ENCODE measurements at places on chromosomes 12 and 14.

DNA sequence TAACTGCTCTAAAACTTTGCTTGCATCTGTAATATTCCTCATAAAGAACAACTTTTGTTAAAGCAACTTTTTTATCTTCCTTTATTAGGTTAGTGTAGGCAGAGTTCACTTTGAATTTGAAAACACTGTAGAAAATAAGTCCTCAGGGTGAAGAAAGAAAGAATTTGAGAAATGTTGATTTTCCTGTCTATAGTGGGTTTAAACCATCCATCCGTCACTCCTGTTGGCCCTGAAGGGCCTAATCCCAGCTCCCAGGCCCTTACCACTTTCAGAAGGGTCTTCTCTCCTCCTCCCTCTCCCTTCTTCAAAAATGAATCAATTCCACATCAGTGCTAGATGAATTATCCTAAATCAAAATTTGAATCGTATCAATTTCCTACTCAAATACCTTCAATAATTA is 4.9 kb upstream of the SLC2A3 start:
- DNase-seq, result no peak

DNA sequence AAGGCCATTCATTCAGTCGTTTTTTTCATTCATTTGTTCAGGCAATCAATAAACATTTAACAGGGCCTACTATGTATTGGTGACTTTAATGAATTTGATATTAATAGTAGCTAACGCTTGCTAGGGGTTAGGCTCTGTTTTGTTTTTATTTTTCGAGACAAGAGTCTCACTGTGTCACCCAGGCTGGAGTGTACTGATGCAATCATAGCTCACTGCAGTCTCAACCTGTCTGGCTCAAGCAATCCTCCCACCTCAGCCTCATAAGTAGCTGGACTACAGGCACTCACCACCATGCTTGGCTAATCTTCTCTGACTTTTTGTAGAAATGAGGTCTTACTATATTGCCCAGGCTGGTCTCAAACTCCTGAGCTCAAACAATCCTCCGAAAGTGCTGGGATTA is 25.6 kb upstream of the MED13L start:
- DNase-seq, result no peak

GRCh38 chr14:91277546-91278382 is 33.3 kb upstream of the GPR68 start:
- no peak for DNase-seq

GRCh38 chr12:56257071-56257470 is 1.1 kb downstream of the ANKRD52 start:
- no peak for DNase-seq

DNA sequence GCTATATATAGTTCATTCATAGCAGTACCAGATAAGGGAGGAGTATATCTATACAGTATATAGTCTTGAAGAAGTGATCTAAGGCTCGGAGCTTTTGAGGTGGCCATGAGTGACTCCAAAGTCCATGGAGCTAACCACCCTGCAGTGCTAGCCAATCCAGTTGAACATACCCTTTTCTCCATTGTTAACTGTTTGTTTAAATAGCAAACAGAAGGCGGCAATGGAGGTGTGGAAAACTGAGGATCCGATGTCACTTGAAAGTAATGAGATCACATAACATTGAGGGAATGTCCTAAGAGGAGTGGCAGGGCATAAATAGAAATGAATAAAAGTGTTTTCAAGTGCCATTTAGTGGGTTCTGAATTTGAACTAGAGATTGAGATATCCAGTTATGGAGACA is 12.4 kb upstream of the SNAPC1 start:
- DNase-seq, result no peak

- no peak for DNase-seq
These were observed 15.2 kb downstream of the PCBP2 start for GRCh38 chr12:53467082-53467481.

DNA sequence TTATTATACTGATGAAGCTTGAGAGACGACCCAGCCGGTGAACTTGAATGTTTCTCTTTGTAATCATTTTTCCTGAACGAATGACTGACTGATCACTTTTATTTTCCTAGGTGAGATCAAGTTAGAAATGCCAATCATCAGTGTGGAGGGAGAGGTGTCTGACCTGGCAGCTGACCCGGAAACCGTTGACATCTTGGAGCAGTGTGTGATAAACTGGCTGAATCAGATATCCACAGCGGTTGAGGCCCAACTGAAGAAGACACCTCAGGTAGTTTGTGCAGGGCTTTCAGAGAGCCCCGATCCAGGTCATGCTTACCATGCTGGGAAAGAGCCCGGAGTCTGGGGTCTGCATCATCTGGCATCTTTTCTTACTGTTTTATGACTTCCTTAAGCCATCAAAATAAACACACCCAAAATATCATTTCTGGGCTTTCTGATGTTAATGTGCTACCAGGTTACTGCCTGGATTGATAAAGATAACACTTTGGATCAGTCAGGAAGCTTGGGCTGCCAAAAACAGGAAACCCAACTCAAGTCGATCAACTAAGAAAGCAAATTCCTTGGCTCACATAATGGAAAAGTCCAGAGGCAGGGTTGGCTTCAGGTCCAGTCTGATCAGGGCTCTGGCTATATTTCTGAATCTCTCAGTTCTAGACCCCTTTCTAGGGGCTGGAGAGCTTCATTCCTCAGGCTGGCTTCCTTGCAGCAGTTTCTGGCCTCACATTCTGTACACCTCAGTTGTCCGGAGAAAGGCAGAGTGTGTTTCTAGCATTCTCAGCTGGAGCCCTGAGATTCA is 21.1 kb downstream of the DNAH10 start:
- no peak for DNase-seq

DNA sequence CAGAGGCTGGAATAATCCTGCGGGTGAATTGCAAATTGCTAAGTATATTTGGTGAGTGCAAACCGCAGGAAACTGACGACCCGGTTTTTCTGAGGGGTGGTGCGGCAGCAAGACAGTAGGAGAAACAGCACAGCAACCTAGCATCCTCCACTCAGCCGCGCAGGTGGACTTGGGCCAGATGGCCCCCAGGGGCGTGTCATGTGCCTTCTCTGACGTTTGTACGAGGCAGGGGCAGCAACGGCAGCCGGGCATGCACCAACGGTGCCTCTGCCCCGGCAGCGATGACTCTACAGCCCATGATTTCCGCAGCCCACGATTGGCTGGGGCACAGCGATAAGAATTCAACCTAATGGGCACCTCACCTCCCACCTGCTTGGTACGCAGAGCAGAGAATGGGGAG is 11.1 kb upstream of the CLEC2A start:
- no peak for DNase-seq

DNA sequence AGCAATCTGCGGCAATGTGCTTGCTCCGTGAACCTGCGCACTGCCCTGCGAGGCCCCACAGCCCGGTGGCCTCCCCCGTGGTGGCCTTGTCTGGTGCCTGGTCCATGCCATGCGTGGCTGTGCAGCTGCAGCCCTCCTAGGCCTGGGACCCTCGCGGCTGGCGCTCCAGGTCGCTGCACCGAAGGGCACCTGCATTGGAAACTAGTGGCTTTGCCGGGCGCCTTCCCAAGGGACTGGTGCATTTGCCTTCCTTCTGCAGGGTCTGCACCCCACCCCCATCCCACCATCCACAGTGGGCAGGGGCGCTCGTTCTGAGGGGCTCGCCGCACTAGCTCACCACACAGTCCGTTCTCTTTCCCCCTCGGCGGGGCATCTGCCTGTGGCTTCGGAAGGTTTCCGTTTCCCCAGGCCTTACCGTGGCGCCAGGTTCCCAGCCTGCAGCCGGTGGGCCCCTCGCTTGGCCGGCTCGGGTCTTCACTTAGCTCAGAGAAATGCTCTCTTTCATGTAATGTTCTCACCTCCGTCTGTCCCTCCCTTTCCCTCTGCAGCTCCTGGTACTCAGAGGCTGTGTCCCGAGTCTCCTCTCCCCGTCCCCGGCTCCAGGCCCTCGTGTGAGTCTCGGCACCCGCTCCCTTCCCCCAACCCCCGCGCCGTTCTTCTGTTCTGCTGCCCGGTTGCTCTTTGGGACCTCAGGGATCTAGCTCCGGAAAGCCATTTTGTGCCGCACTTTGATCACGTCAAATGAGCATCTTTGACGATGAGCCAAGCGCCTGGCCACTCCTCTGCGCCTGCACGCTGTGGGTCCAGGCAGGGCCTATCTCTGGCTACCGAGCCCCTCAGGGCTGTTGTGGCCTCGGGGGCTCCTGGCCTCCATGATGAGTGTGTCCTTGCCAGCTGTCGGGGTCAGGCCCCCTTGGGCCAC is 31.9 kb downstream of the JAG2 start:
- no peak for DNase-seq

- no peak for DNase-seq
These were observed 43.4 kb upstream of the CHST11 start for GRCh38 chr12:104413330-104413729.

DNA sequence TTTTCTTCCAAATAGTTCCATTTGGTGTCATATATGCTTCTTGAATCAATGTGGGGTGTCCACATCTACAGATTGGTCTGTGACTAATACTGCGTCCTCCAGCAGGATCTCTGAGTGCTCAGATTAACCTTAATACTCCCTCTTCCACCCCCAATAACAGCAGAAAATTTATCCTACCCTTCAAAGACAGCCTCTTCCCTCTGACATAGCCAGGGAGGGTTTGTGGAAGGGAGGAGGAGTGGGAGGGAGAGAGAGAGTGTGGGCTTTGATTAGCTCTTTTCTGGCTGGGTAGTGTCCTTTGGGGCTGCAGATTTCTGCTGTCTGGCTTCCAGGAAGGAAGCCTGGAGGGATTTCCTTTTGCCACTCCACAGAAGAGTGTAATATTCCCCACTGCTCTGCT is 220.7 kb downstream of the TTC6 start:
- DNase-seq, result no peak

- DNase-seq, result no peak
These were observed 737.9 kb downstream of the GALC start for GRCh38 chr14:87255058-87255457.

- no peak for DNase-seq
These were observed 188.8 kb downstream of the ESRRB start for GRCh38 chr14:76564471-76565422.

GRCh38 chr12:70854138-70854537 is 66.4 kb downstream of the PTPRR start:
- DNase-seq, result no peak

GRCh38 chr14:39451811-39452210 is 19.6 kb upstream of the FBXO33 start:
- DNase-seq, result no peak

DNA sequence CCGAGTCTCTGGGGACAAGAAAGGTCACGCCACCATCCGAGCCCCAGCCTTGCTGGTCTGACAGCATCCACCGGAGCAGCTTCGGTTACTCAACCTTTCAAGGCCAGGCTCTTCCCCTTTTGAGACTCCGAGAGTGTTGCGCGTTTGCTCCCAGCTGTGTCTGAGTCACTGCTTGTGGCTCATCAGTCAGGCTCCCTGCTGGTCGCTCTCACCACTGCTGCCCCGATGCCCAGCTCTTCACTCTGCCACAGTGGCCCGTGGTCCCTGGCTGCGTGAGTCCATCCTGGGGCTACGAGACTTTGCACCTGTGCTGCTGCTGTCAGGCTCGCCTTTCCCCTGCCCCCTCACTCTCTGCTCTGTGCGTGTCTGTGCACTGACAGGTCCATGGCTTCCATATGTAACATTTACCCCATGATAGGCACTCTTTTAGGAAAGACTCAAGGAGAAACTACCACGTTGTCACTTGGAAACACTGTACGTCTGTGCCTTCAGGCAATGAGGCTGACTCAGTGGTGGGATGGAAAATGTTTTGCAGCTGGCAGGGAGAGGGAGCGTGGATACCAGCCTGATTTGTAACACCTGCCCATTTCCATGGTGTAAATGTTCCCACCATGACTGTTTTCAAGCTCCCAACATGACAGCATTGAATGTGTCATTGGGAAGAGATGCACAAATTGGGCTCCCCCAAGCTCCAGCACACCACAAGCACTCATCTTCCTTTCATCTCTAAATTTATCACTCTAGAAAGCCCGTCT is 350.7 kb downstream of the TMEM132D start:
- no peak for DNase-seq

Measured in kidney capillary endothelial cell (primary cell).